ENCODE measurements at places on chromosomes 2 and 18.

DNA sequence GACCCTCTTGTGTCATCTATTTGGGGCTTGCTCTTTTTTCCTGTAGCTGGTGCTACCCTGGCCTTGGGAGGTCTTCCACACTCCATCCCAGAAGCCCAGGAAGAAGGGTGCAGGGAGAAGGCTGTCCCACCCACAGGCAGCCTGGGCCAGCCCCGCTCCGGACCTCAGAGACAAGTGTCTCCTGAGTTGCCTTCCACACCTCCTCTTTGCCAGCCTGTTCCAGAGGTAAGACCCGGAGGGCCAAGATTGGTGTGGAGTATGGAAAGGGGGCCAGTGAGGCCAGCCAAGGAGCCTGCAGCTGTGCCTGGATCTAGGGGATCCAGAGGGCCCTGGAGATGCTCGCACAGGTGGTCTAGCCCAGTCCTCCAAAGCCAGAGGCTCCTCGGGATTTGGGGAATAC, 40.5 kb downstream of the ST8SIA5 start:
- DNase-seq = no peak

DNA sequence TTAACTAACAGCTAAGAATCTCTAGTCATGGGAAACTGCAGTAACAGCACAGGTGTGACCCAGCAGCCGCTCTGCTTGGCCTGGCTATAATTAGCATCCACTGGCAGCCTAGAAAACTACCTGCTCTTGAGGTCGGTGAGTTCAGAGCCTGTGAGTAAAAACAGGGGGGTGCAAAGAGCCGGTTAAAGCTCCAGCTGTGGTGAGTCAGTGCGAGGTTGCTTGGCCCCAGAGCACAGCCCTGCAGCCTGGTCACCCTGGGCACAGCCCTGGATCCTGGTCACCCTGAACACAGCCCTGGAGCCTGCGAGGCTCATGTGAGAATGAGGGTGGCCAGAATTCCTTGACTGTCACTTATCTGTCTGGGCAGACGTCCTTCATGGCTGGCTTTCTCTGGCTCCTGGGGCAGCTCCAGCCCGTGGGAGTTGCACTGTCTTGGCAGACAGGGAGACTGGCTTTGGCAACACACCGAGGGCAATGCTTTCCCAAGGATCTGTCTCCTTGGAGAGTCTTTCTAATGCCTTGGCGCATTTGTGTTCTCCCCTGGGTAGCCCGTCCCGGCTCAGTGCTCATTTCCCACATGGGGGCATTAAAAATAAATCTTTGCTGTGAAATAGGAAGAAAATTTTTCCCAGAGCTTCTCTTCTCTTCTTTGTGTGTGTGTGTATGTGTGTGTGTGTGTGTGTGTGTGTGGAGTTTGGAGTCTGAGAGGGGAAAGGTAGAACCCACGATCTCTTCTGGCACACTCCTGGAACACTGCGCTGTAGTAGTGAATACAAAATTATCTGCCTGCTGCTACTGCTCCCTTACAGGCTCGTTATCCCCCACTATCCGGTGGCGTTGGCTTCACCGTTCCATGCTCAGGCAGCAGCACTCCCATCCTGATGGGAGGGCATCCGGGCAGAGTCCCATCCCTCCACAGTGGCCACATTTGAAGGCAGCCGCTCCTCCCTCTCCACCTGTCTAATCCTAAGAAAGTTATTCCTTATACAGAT, 250.2 kb upstream of the MEX3C start:
- no peak for DNase-seq

DNA sequence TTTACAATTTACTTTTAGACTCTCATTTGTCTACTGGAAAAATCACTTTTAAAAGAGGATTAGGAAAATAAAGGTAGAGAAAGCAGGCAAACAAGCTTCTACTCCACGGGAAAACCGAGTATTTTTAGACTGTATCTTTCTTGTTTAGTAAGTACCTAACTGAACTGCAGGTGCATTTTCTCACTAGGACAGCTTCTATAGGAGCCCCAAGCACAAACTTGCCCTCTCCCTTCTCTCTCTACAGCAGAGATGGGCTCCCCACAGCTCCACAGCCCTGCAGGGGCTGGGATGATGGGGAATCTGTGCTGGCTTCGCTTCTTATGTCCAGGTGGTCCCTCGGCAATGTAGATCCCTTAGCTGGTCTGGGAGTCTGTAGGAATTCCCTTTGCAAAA, 16.2 kb downstream of the PSTPIP2 start:
- no peak for DNase-seq

DNA sequence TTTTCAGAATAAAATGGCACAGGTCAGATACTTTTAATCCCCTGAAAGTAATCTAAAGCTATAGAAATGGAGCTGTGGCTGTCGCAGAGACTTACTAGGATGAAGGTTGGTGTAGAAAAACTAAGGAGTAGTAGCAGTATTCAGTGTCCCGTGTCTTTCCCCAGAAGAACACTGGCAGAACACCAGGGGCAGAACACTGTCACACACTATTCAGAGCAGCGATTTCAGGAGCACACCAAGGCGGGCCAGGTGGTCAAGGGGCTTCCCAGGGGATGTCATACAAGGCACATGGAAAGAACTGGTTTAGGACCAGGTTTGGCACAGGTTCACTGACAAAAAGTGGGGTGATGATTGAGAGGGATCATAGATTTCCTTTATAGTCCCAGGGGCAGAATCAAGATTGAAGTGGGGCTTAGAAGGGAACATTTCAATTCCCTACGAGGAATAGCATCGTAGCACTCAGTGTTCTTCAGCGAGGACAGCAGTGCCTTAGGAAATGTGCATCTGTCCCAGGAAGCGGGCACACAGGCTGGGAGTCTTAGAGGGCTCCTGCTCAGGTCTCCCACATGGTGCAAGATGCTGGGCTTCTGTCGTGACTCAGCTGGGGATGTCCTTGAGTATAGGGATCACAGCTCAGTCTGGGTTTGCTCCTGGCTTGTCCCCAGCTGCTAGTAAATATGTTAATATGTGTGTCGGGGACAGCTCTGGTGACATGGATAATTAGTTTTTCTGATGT, 22.6 kb downstream of the BCL2L11 start:
- no peak for DNase-seq

Data from activated T-helper 1 cell treated with anti-CD3 and anti-CD28 coated beads, Interleukin-2, amount 50 U/mL, for 16 hours (primary cell).